ENCODE measurements at places on chromosomes 2 and 18.

GRCh38 chr2:45191976-45192375, 182.7 kb upstream of the SIX2 start:
- no peak for DNase-seq

- peak; percentile 61 for DNase-seq
Observed at GRCh38 chr2:188524519-188525113, 232.9 kb downstream of the GULP1 start.

DNA sequence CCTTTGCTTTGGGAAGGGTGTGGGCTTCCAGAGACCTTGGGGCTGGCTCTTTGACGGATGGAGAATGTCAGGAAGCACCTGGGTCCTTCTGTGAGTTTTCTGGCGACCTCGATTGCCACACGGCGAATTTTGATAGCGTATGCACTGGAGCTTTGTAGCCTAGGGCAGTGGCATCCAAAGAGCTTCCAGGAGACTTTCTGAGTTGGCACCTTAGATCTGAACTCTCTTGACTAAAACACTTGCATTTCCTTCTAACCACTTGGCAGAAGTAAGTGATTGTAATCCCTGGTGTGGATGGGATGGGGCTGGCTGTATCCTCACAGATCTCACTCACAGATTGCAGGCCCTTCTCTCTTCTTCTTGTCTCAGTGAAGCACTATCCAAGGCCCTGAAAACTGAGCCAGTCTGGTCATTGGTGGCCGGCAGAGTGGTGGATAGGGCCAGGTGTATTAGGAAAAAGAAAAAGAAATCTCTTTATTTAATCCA, 7.8 kb downstream of the RNF144A start:
- DNase-seq = no peak

- DNase-seq = no peak
Observed at GRCh38 chr2:41598161-41598894, 449.5 kb upstream of the PKDCC start.

DNA sequence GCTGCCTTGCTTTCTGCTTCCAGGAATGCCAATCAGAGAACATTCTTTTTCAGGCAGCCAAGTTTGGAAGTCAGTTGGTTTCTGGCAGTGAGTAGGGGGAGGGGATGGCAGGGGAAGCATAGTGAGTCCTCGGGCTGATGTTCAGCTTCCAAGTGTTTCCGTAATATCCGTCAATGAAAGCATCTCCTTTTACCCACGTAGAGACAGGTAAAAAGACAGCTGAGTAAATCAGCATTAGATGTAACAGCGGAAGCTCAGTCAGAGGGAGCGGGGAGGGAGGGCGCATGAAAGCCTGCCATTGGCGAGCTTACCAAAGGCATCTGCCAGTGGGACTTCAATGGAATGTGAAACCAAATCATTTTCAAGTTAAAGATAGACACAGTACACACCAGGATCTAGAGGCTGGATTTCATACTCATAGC, 117.1 kb upstream of the DTNA start:
- DNase-seq = peak; percentile 86

DNA sequence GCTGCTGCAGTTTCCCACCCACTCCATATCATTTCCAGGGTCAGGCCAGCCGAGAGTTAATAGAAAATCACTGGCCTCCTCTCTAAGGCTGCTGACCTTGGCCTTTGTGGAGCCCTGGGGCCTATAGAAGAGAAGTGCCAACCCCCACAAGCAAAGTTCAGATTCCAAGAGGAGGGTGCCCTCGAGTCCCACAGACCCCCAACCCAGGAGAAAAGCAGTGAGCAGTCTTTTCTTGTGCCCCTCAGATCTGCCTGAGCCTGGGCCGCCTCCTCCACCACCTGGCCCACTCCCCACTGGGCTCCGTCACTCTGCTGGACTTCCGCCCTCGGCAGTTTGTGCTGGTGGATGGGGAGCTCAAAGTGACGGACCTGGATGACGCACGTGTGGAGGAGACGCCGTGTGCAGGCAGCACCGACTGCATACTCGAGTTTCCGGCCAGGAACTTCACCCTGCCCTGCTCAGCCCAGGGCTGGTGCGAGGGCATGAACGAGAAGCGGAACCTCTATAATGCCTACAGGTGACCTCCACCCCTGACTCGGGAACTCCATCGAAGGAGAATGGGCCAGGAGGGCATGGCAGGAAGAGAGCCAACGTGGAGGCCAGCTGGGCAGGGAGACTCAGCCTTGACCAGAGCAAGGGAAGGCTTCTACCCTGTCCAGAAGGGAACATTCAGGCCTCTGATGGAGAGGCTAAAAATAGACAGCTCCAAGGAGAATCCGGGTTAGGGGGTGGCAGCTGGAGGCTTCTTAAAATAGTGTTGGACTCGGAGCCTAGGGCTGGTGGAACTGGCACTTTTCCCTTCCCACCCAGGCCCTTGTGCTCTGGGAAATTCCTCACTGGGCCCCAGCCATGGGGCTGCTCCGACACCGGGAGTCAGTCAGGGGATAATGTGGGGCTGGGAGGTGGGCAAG, 6.2 kb downstream of the PKDCC start:
- DNase-seq = no peak
